Right kidney (tissue), 9 donors: ENCODE measurements at places on chromosomes 7 and 10.

- DNase-seq = no peak
These were observed 91.3 kb upstream of the TMEM229A start for GRCh38 chr7:124124201-124124600.

DNA sequence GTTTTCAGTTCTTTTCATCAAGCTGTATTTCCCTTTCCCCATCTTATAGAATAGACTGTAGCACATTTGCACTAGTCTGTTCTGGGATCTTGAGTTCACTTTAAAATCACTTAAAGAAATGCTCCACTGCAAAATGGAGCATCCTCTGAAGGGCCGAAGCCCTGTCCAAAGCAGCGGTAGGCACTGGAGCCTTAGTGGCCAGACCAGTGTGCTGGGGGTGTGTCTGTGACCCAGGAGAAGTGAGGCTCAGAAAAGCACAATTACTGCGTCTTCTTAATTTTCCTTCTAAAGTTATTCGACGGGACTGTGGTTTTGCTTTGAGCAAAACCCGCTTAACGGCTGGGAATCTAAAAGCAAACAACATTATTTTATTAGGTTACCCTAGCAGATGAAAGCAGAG, 205.7 kb downstream of the SLC25A13 start:
- DNase-seq = no peak

- DNase-seq = no peak
These were observed 36.3 kb upstream of the VSIR start for GRCh38 chr10:71809628-71810027.

DNA sequence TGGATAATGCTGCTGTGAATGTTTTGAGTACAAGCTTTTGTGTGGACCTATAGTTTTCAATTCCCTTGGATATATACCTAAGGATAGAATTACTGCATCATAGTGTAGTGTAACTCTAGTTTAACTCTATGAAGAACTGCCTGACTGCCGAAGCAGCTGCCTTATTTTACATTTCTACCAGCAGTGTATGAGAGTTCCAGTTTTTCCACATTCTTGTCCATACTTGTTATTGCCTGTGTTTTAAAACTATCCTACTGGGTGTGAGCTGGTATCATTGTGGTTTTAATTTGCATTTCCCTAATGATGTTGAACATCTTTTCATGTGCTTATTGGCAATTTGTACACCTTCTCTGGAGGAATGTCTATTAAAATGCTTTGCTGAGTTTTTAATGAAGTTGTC, 15.7 kb downstream of the SEPTIN7 start:
- DNase-seq = no peak

- no peak for DNase-seq
These were observed 109.5 kb upstream of the GJD4 start for GRCh38 chr10:35495521-35496119.

GRCh38 chr7:22969010-22969431, 44.9 kb downstream of the HYCC1 start:
- DNase-seq = no peak

- no peak for DNase-seq
These were observed 18.0 kb downstream of the LCOR start for GRCh38 chr10:96850113-96850512.

- no peak for DNase-seq
These were observed 205.6 kb upstream of the PRSS58 start for GRCh38 chr7:142463401-142463850.

GRCh38 chr7:128895320-128895719, 15.2 kb downstream of the KCP start:
- DNase-seq = no peak

DNA sequence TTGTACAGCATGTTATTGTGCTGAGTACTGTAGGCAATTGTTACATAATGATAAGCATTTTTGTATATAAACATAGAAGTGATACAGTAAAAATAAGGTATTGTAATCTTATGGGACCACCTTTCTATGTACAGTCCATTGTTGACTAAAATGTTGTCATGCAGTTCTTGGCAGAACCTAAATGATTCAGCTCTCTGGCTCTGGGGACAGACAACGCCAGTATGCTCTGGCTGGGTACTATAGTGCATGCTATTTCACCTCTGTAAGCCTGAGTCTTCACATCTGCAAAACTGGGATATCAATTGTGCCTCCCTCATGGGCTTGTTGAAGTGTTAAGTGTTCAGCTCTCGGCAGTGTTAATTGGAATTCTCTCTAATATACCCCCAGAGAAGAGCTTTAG, 674.3 kb downstream of the INHBA start:
- DNase-seq = no peak

- DNase-seq = no peak
These were observed 110.2 kb downstream of the COL13A1 start for GRCh38 chr10:69911613-69912528.

DNA sequence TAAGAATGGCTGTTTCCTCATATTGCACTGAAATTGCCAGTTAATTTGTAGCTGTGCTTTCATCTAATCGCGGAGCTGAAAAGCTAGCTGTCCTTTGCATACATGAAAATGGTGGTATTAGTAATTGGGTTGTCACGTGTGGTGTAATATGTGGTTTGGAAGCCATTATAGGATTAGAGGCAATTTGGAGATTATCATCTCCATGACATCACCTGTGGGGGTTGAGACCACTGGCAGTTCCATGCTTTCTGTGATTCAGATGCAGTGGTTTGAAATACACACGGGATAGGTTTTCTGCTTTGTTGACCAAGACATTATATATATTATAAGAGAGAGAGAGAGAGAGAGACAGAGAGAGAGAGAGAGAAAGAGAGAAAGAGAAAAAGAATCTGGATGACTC, 180.8 kb downstream of the RAB11FIP2 start:
- no peak for DNase-seq

- DNase-seq = no peak
These were observed 82.3 kb downstream of the FAM13C start for GRCh38 chr10:59279991-59280505.

- no peak for DNase-seq
These were observed 45.7 kb upstream of the GTF2IRD1 start for GRCh38 chr7:74407958-74408357.

- no peak for DNase-seq
These were observed 62.6 kb downstream of the LOXL4 start for GRCh38 chr10:98205351-98205750.

- no peak for DNase-seq
These were observed 15.8 kb upstream of the ACHE start for GRCh38 chr7:100911484-100911883.

- no peak for DNase-seq
These were observed 2.6 kb upstream of the TMEM130 start for GRCh38 chr7:98872328-98872924.

GRCh38 chr10:86167762-86168128, 198.8 kb downstream of the GRID1 start:
- no peak for DNase-seq

DNA sequence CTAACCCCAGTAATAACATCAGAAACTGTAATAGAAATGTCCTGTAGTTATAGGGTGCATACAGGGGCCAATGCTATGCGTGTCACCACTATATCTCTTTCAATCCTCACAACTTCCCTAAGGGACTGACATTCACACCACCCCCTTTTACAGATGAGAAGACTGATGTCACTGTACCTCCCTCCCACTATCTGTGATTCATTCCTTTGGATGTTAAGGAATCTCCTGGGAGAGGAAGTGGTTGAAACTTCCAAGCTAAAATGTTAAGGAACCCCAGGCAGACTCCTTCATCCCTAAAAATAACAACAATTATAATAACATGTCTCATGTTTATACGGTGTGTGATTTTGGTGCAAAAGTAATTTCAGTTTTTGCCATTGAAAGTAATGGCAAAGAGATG, 5.4 kb downstream of the COL13A1 start:
- no peak for DNase-seq

DNA sequence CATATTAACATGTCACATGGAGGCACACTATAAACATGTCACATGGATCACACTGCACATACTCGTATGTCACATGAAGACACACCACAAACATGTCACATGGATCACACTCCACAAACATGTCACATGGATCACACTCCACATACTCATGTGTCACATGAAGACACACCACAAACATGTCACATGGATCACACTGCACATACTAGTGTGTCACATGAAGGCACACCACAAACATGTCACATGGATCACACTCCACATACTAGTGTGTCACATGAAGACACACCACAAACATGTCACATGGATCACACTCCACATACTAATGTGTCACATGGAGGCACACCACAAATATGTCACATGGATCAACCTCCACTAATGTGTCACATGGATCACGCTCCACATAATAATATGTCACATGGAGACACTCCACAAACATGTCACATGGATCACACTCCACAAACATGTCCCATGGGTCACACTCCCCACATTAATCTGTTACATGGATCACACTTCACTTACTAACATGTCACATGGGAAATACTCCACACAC, 195.6 kb upstream of the PFKP start:
- no peak for DNase-seq

DNA sequence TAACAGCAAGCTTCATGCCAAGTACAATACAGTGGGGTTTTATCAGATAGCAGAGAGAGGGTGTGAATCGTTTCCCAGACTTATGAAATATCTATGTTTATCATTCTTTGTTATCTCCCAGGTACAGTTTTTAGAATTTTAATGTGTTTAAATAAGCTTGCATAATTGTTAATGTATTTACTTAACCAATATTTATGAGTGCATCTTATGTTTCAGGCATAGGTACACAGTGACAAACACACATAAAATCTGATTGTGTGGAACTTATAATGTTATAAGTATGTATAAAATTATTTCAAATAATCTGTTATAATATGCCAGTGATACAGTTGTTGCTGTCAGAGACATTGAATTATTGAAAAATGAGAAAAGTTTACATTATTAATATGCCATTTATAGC, 1011.4 kb upstream of the C7orf33 start:
- DNase-seq = no peak

DNA sequence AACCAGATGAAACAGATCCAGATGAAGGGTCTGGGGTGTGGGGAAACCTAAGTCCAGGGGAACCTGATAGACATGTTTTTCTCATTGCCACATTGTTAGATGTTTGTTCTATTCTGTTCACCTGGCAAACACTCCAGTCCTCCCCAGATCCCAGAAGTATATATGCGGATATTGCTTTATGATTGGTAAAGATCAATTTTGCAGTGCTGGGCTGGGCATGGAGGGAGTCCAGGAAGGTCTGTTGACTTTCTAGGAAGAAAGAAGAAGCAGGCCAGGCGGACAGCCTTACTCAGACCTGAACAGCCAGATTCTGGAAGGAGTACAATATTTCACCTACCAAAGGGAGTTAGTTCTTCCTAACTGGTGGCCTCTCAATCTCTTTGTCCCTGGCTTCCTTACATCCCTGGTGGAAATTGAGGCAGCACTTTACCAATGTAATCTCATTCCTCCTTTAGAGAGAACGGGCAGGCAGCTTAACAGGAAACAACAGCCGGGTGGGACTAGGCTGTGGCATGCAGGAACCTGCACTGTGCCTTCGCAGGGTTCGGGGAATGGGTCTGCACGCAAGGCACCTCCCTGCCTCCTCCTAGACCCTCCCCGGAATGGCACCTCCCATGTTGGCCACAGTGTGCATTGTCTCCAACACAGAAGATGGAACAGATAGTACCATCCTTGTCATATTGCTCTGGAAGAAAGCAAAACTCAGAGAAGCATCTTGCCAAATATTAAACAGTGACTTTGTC, 930 bp downstream of the GIMAP6 start:
- DNase-seq = no peak

GRCh38 chr10:2800178-2800577, 267.2 kb upstream of the PFKP start:
- DNase-seq = no peak

- no peak for DNase-seq
These were observed 42.0 kb downstream of the GPRIN2 start for GRCh38 chr10:46514431-46514861.
